ENCODE measurements at places on chromosomes 12 and 14.

DNA sequence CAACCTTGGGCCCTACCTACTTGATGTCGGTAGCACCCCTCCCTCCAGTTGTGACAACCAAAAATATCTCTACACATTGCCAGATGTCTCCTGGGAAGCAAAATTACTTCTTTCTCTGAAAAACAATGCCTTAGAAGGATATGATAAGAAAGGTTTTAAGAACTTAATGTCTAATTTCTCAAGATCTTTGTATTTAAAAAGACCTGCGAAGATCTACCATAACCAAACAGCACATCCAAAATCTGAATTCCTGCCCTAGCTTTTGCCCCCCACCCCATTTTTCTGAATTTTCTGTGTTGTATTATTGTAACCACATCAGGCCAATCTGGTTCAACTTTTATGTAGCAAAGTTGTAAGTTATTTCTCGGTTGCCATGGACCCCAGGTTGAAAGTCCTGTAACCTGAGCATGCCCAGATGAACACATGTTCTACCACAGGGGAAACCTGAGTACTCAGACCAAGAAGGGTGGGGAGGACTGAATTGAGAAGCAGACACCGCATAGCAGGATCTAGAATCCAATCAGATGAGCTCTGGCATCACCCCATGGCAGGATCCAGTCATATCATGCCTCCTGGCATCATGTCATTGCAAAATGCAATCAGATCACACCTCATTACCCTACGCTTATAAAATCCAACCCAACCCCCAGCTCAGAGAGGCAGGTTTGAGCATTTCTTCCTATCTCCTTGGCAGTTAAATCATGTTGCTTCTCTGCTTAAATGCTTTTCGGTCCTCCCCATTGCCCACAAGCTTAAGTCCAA lies 8.7 kb downstream of the TMEM253 start:
- no peak overlapping the region for H3K4me3 ChIP-seq
- no peaks in the 10 kb centered on the region for H3K36me3 ChIP-seq
- DNase-seq = no peak
- no peaks in the 10 kb centered on the region for H3K27me3 ChIP-seq

GRCh38 chr12:92951006-92951405 lies 21.9 kb upstream of the EEA1 start:
- no peaks in the 10 kb centered on the region for H3K4me1 ChIP-seq
- H3K27me3 ChIP-seq = no peaks in the 10 kb centered on the region
- no peaks in the 10 kb centered on the region for H3K36me3 ChIP-seq
- H3K27ac ChIP-seq = no peak overlapping the region
- DNase-seq = no peak
- no peak overlapping the region for H3K4me3 ChIP-seq

DNA sequence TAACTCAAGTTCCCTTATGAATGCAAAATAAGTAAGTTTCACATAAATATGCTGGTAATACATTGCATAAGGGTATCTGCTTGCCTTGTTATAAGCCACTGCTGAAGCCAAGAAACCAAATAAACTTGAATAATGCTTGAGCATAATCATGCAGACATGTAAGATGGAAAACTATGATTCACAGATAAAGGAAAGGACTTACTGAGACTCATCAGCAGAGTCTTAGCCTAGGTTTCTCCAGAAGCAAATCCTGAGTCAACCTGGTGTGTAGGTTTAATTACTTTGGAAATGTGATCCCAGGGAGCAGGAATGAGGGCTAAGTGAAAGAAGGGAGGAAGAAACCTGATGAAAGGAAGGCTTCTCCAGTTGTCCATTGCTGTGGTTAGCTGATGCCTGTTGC lies 107.7 kb upstream of the BTG1 start:
- no peaks in the 10 kb centered on the region for H3K36me3 ChIP-seq
- H3K27me3 ChIP-seq = no peaks in the 10 kb centered on the region
- no peak overlapping the region for H3K4me3 ChIP-seq
- no peak for DNase-seq

- no peaks in the 10 kb centered on the region for H3K27me3 ChIP-seq
- no peaks in the 10 kb centered on the region for H3K36me3 ChIP-seq
- H3K4me1 ChIP-seq = no peaks in the 10 kb centered on the region
- H3K4me3 ChIP-seq = no peak overlapping the region
Measured at GRCh38 chr12:83753205-83753604, 1066.5 kb downstream of the TMTC2 start.

GRCh38 chr12:77727442-77728001 lies 103.2 kb upstream of the NAV3 start:
- no peaks in the 10 kb centered on the region for H3K4me1 ChIP-seq
- DNase-seq = no peak
- H3K4me3 ChIP-seq = no peak overlapping the region
- H3K36me3 ChIP-seq = no peaks in the 10 kb centered on the region
- no peaks in the 10 kb centered on the region for H3K27me3 ChIP-seq

GRCh38 chr12:112590281-112590680 lies 171.5 kb downstream of the PTPN11 start:
- no peaks in the 10 kb centered on the region for H3K36me3 ChIP-seq
- no peaks in the 10 kb centered on the region for H3K27me3 ChIP-seq
- H3K4me3 ChIP-seq = no peak overlapping the region
- DNase-seq = no peak
- no peak overlapping the region for H3K27ac ChIP-seq

- no peaks in the 10 kb centered on the region for H3K36me3 ChIP-seq
- no peak overlapping the region for H3K27ac ChIP-seq
- no peak overlapping the region for H3K4me3 ChIP-seq
- no peaks in the 10 kb centered on the region for H3K4me1 ChIP-seq
- DNase-seq = no peak
- H3K27me3 ChIP-seq = no peaks in the 10 kb centered on the region
Measured at GRCh38 chr12:2291182-2291832, 238.5 kb downstream of the CACNA1C start.

- DNase-seq = peak; percentile 28
- peaks cover 34% of the 10 kb centered on the region for H3K4me1 ChIP-seq
- no peaks in the 10 kb centered on the region for H3K36me3 ChIP-seq
- H3K27me3 ChIP-seq = no peaks in the 10 kb centered on the region
Measured at GRCh38 chr12:67991158-67991557, 1.9 kb downstream of the IFNG-AS1 start.

- H3K27me3 ChIP-seq = no peaks in the 10 kb centered on the region
- H3K4me3 ChIP-seq = no peak overlapping the region
- no peak overlapping the region for H3K27ac ChIP-seq
- no peaks in the 10 kb centered on the region for H3K4me1 ChIP-seq
Measured at GRCh38 chr12:102521662-102522277, 41.4 kb upstream of the IGF1 start.

- H3K27me3 ChIP-seq = no peaks in the 10 kb centered on the region
- no peak overlapping the region for H3K4me3 ChIP-seq
- no peak for DNase-seq
Measured at GRCh38 chr12:120668091-120668867, 18.7 kb upstream of the MLEC start.

DNA sequence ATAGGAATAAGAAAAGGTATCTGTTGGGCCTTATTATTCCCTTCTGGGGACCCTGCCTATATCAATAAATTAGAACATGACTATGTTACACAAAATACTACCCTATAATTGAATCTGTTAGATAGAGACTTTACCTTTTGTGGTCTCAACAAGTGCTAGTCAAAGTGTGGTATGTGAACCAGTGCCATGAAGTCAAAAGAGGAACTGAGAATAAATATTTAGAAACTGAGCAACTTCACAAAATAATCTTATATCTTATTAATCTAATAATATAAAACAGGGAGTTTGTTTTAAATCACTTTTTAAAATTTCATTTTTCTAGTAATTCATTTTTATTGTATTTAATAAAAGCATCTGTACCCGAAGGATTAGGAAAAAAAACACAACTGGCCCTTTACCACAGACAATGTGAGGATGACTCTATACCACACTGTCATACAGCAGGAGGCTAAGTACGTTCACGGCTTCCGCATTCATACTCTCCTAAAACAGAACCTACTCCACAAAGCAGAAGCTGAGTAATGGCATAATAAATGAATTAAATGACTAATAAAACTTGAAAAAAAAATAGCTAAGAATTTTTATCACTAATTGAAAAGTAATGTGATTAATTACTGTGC lies 42.1 kb downstream of the SEC23A start:
- H3K27ac ChIP-seq = no peak overlapping the region
- no peak overlapping the region for H3K4me3 ChIP-seq
- H3K27me3 ChIP-seq = no peaks in the 10 kb centered on the region
- H3K4me1 ChIP-seq = no peaks in the 10 kb centered on the region
- H3K36me3 ChIP-seq = peaks cover 30% of the 10 kb centered on the region
- DNase-seq = no peak

- H3K36me3 ChIP-seq = no peaks in the 10 kb centered on the region
- H3K4me3 ChIP-seq = no peak overlapping the region
- no peak for DNase-seq
- H3K27me3 ChIP-seq = no peaks in the 10 kb centered on the region
- peak overlapping the region; percentile 20 for H3K27ac ChIP-seq
Measured at GRCh38 chr12:45232756-45233372, 17.0 kb downstream of the ANO6 start.

DNA sequence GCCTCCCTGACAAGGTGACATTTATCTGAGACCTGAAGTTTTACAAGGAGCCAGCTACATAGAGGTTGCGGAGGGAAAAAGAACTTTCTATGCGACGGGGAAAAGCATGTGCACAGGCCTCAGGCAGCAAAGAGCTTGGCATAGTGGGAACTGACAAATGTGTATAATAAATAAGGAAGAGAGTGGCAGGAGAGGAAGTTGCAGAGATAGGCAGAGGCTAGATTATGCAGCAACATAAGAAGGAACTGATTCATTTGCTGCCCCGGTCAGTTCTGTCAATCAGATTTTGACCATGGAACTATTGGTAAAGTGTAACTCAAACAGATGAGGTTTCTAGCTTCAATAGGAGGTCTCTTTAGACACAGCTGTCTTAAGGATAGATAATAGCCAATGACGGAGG lies 33.7 kb upstream of the RIC8B start:
- no peak overlapping the region for H3K27ac ChIP-seq
- DNase-seq = no peak
- no peak overlapping the region for H3K4me3 ChIP-seq
- H3K27me3 ChIP-seq = no peaks in the 10 kb centered on the region
- H3K36me3 ChIP-seq = no peaks in the 10 kb centered on the region

GRCh38 chr12:98838231-98838647 lies 193.1 kb downstream of the APAF1 start:
- H3K36me3 ChIP-seq = no peaks in the 10 kb centered on the region
- H3K27ac ChIP-seq = no peak overlapping the region
- H3K27me3 ChIP-seq = no peaks in the 10 kb centered on the region
- no peak for DNase-seq
- H3K4me1 ChIP-seq = no peaks in the 10 kb centered on the region
- H3K4me3 ChIP-seq = no peak overlapping the region

DNA sequence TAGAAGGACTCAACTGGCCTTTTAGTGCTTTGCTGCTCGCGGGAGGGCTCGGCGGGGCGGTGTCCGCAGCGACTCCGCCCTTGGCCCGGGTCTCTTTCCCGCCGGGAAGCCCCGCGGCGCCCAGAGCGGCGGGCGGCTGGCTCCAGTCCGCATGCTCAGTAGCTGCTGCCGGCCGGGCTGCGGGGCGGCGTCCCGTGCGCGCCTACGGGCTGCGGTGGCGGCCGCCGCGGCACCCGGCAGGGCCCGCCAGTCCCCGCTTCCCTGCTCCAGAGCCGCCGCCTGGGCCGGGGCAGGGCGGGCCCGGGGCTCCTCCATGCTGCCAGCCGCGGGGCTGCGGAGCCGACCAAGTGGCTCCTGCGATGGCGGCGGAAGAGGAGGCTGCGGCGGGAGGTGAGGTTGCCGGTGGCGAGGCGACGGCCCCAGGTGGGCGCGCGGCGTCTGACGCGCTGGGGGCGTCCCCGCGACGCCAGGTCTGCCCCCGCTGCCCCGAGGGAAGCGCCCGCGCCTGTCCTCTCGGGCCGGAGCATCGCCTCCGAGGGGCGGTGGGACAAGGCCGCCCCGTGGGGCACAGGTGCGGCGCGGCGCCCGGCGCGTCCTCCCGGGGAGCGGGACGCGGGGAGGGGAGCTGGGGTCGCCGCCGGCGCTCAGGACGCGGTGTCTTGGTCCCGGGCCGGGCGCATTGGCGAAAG lies at the start of gene BMAL2:
TSS of gene BMAL2 (plus strand) at position 123 of the 689 bp plus-strand sequence. CDS start at position 360, 237 bp downstream.
- peak; percentile 5 for DNase-seq
- peaks cover 11% of the 10 kb centered on the region for H3K4me1 ChIP-seq
- H3K4me3 ChIP-seq = peak within 1 kb of the TSS; percentile 48

- H3K27me3 ChIP-seq = no peaks in the 10 kb centered on the region
- H3K36me3 ChIP-seq = no peaks in the 10 kb centered on the region
- no peak overlapping the region for H3K27ac ChIP-seq
- H3K4me3 ChIP-seq = no peak overlapping the region
Measured at GRCh38 chr12:131085816-131086591, 132.3 kb downstream of the ADGRD1 start.

Measured in CD8-positive, alpha-beta memory T cell (primary cell).